ENCODE measurements at places on chromosomes 6 and 20.

DNA sequence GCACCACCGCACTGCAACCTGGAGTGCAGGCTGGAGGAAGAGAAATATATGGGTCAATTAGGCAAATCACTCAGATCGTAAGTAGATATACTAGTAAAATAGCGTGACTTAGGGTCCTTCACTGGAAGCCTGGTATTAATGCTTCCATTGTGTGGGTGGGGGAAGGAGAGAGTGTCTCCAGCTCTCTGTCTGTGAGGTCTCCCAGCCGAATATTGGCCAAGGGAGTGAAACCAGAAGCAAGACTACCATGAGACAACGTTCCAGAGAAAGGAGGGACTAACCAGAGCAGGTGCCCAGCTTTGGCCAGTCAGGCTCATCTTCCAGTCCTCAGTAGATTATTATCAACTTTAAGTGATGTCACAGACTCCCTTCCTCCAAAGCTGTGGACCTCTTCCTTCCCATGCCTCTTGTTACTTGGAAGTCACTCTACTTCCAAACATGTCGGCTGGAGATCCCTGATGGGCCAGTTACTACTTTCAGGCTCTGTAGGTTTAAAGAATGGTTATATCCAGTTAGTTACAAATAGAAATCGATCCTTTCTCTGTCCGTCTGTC lies 28.8 kb downstream of the MTHFD1L start:
- no peak for DNase-seq

GRCh38 chr6:124512431-124512830 lies 449.8 kb upstream of the RNF217 start:
- no peak for DNase-seq

DNA sequence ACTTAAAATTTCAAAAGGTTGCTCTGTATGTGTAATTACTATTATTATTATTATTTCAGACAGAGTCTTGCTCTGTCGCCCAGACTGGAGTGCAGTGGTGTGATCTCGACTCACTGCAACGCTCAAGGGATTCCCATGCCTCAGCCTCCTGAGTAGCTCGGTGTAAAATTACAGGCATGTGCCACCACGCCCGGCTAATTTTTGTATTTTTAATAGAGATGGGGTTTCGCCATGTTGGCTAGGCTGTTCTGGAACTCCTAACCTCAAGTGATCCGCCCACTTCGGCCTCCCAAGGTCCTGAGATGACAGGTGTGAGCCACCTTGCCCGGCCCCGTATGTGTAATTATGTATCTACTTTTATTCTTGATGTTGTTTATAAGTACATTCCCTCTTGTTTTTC lies 65.3 kb upstream of the ZNF217 start:
- DNase-seq: no peak

DNA sequence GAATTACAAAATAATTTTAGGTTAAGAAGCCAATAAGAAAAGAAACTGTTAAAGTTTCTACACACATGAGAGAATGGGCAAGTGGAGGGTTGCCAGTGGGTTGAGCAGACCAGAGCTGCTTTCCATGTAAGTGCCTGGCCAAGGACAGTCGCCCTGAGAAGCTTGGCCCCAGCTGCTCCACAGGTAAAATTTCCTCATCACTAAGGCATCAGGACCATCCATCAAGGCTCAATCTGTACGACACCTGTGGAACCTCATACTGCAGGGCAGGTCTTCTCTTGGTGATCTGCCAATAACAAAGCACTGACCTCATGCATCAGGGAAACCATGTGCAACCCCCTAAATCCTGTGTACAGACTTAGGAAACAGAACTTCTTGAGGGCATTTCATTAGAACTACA lies 115.4 kb downstream of the INSM1 start:
- no peak for DNase-seq

- DNase-seq: no peak
Observed at GRCh38 chr6:135534773-135535380, 37.3 kb upstream of the AHI1 start.

DNA sequence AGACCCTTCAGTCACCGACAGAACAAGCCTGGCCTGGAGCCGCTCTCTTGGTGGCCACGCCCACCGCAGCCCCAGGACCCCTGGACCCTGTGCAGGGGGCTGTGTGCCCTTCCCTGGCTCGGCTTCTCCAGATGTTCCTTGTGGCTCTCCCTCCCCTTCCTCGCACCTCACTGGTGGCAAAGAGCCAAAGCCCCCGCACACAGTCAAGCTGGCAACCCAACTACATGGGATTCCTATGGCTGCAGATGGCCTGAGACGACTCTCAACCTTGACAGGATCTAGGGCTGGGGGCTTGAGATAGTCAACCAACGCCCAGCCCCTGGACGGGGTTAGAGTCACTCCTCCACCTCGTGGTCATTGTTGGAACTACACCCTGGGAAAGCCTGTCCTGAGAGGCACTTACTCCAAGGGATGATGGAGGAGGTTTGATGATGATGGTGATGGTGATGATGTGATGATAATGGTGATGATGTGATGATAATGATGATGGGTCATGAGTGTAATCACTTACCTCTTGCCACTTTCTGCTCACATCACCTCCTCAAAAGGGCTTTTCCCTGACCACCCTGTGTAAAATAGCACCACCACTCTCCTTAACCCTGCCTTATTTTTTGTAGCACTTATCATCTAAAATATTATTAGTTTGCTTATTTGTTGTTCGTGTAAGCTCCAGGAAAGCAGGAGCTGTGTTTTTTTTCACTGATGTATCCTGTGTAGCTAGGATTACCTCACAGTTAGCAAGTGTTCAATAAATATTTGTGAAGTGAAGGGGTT lies 278.4 kb downstream of the LRFN2 start:
- peak; percentile 56 for DNase-seq

- DNase-seq: no peak
Observed at GRCh38 chr6:37372116-37372515, 18.3 kb downstream of the RNF8 start.

- no peak for DNase-seq
Observed at GRCh38 chr6:30913721-30914075, 340 bp upstream of the VARS2 start.

GRCh38 chr6:125267806-125268523 lies 33.8 kb downstream of the HDDC2 start:
- no peak for DNase-seq
